CD4-positive, alpha-beta T cell treated with Interleukin-2 at 100 ng/mL for 4 hours (primary cell): ENCODE measurements at places on chromosomes 6 and 20.

DNA sequence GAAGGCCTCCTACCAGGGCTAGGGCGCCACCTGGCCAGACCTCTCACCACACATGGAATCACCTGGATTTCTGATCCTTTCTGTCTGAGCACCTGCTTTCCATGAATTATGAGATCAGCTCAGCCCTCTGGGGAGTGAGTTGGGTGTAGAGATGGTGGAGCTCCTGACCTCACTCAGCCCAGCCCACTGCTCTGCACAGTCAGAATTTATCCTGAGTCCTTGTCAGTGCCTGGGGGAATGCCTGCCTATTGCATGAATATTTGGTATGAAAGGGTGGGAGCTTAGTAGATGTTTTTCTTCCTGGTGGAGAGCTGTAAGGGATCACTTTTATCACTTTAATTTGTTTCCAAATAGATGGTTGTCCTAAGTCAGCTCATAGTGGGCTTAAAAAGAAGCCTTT is 47.5 kb downstream of the DTD1 start:
- no peak for DNase-seq

GRCh38 chr20:53296451-53297153 is 297.0 kb downstream of the ZNF217 start:
- DNase-seq, result no peak

DNA sequence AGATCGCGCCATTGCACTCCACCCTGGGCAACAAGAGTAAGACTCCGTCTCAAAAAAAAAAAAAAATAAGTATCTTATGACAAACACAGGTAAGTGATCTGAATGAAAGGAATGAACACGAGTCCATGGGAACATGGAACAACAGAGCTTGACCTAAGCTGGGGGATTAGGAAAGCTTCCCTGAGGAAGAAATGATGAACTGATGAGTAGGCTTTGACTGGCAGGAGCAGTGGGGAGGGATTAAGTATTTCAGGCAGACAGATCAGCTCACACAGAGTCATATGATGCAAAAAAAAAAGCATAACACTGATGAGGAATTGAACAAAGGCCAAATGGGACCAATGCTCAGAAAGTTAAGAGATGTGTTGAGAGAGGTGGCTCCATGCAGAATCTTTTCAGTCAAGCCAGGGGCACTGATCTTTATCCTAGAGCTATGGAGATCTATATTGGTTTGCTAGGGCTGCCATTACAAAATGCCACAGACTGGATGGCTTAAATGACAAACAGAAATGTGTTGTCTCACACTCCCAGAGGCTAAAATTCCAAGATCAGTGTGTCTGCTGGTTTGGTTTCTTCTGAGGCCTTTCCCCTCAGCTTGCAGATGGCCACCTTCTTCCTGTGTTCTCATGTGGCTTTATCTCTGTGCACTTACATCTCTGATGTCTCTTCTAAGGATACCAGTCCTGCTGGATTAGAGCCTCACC is 85.6 kb downstream of the ANKRD6 start:
- no peak for DNase-seq

- no peak for DNase-seq
These were observed 516.9 kb upstream of the SULF2 start for GRCh38 chr20:48302149-48302548.

GRCh38 chr6:87806099-87806498 is 104.1 kb upstream of the AKIRIN2 start:
- DNase-seq, result no peak

DNA sequence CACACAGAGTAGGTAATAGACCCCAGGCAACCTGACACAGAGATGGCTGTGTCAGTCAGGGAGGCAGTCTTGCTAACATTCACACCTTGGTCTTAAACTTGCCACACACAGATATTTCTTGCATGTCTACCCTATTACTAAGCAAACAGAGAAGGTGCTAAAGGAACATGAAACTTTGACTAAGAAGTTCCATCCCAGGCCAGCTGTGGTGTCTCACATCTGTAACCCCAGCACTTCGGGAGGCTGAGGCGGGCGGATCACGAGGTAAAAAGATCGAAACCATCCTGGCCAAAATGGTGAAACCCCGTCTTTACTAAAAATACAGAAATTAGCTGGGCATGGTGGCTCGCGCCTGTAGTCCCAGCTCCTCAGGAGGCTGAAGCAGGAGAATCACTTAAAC is 222.4 kb upstream of the JARID2 start:
- peak; percentile 54 for DNase-seq

DNA sequence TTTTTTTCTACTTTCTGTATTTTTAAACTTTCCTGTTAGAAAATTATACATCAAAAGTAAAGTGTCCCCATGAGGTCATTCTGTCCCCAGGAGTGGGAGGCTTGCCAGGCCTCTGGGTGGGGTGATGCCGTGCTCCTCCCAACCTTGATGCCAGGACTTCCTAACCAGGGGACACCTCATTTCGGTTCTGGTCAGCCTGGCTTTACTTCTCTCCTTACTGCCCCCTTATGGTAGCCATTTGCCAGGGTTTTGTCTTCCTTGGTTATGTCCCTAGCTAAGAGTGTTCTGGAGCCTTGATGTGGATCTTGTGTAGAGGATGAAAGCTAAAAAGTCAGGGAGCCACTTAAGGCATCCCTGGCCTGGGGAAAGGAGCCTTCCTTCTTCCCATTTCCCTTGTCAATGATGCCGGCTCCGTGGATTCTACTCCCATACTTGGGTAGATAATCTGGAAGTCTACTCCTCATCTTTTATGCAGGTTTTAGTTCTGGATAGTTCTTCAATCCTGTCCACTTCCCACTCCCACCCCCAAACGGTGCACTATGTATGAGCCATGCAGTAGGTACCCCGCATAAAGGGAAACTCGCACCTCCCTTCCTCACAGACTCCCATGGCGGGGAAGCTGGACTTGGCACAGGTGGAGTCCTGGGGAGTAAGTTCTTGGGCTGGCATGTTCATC is 164.1 kb upstream of the SALL4 start:
- no peak for DNase-seq

- no peak for DNase-seq
These were observed 81.9 kb downstream of the NCOA3 start for GRCh38 chr20:47583551-47583950.

DNA sequence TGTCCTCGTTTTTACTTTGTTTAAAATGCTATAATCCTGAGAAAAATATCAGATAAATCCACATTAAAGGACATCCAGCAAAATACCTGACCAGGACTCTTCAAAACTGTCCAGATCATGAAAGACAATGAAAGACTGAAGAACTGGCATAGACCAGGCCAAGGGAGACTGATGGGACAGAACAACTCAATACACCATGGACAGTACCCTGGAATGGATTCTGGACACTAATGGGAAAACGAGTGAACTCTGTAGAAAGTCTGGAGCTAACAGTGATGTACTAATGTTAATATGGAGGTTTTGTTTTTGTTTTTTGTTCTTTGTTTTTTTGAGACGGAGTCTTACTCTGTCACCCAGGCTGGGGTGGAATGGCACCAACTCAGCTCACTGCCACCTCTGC is 461.4 kb downstream of the CD83 start:
- DNase-seq, result no peak

GRCh38 chr20:63955281-63955826 is 862 bp downstream of the UCKL1 start:
- peak; percentile 34 for DNase-seq

GRCh38 chr6:121886223-121886830 is 450.9 kb downstream of the GJA1 start:
- DNase-seq, result no peak

GRCh38 chr20:4708856-4709255 is 12.9 kb upstream of the PRND start:
- DNase-seq, result no peak

- peak; percentile 7 for DNase-seq
These were observed 15.5 kb downstream of the COL9A3 start for GRCh38 chr20:62832212-62832922.

DNA sequence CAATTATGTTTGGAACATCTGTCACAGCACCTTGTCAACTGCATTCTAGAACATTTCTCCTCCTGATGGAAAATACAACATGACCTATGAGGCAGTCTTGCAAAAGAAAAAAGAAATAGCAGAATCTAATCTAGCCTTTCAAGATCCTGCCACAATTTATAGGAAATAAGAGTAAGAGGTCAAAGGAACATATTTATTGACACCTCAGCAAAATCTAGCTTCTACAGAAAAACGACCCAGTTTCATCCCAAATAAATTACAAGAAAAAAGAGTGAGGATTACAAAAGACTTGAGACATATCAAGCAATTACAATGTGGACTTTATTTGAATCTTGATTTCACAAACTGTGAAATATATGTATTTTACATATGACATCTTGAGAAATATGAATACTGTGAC is 4.2 kb downstream of the FBXO9 start:
- no peak for DNase-seq

DNA sequence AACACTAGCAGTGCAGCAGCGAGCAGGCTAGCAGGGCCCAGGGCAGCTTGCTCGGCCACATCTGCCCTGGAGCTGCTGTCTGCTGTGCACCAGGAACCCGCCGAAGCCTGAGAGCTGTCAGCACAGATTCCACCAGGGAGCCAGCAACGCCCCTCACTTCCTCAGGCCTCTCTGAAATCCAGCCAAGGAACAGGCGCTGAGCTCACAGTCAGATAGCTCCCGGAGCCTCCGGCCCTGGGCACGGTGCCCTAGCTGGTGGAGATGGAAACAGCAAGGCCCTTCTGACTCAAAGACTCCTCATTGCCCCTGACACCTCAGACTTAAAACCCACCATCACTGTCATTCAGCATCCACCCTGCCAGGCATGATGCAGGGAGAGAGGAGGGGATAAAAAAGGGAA is 839.4 kb downstream of the MAFB start:
- no peak for DNase-seq
